ENCODE measurements at places on chromosomes 6 and 20. TPM values are rescaled to one million over a fixed set of nuclear protein-coding genes. Genes with fewer than 3 reads are reported as not detected.

Gene WFDC10B
- total RNA-seq, result not detected

DNA sequence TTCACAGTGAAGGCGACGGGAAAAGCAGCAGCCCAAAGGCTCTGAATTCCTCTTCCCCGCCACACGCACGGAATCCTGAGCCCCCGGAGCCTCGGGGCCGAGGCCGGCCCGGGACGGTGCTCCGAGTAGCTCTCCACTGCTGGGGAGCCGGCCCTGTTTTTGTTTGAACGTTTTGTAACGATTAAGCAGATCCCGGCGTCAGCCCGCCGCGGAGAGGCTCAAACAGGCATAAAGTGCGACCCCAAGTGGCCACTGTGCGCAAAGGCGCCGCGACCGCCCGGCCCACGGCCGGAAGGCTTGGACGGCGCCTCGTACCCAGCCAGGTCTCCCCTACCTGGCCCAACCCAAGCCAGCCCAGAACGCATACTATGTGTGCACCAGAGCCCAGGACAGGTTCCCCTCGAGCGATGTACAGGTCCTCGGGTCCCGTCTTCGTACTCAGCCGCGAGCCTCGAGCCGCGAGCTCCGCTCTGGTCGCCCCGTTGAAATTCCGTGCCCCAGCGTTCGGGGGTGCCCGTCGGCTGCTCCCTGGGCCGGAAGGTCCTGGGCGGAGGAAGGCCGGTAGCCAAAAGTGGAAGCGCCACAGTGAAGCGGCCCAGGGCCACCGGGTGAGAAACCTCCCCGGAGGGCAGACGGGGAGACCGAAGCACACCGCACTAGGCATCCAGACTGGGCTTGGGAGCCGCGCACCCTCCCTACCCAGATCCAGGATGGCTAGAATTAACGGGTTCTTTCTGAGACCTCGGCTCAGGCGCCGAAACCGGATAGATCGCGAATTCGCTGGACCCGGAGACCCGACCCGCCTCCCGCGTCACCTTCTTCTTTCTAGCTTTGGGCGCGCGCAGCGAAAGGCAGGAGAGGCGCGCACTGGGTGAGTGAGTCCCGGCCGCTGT, 1.2 kb upstream of the MAFB start:
- peaks cover 70% of the 10 kb centered on the region for H3K27me3 ChIP-seq
- H3K4me1 ChIP-seq, result peaks cover 19% of the 10 kb centered on the region
- H3K36me3 ChIP-seq, result no peaks in the 10 kb centered on the region
- no peak overlapping the region for H3K27ac ChIP-seq

GRCh38 chr6:117870486-117871242, 36.4 kb upstream of the SLC35F1 start:
- no peaks in the 10 kb centered on the region for H3K4me1 ChIP-seq
- no peaks in the 10 kb centered on the region for H3K36me3 ChIP-seq
- no peaks in the 10 kb centered on the region for H3K27me3 ChIP-seq
- DNase-seq, result no peak
- H3K27ac ChIP-seq, result no peak overlapping the region
- no peak overlapping the region for H3K4me3 ChIP-seq

Gene SCUBE3
- total RNA-seq, result not detected

DNA sequence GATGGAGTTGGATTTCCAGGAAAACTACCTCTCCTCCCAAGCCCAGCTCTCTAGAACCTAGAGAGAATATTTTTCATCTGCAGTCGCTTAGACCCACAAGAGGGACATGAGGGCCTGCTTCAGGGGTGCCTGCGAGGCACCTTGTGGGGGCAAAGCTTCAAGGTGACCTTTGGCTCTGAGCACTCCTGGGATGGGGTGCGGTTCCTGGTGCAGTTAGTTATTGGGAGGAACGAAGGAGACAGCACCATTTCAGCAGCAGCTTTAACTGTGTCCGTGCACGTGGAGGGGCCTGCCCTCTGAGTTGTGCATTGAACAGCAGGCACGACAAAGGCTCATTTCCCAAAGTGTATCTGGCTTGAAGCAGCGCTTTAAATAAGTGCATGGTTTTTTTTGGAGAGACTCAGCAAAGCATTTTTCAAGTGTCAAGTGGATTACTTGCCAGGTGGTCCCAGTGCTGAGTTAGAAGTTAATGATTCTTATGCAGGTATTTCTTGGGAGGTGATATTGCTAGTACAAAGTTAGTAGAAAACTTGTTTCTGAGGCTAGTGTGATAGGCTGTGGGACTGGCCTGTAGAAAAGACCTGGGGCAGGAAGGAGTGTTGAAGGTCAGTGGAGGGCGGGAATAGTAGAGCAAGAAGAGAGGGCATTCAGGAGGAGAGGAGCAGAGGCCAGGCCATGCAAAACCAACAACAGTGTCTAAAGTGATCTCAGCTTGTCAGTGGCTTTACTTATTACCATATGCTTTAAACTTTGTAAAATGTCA, 3.8 kb downstream of the IGF2R start:
- no peak overlapping the region for H3K4me3 ChIP-seq
- DNase-seq, result no peak
- H3K27me3 ChIP-seq, result no peaks in the 10 kb centered on the region
- peaks cover 66% of the 10 kb centered on the region for H3K4me1 ChIP-seq
- H3K36me3 ChIP-seq, result no peaks in the 10 kb centered on the region

DNA sequence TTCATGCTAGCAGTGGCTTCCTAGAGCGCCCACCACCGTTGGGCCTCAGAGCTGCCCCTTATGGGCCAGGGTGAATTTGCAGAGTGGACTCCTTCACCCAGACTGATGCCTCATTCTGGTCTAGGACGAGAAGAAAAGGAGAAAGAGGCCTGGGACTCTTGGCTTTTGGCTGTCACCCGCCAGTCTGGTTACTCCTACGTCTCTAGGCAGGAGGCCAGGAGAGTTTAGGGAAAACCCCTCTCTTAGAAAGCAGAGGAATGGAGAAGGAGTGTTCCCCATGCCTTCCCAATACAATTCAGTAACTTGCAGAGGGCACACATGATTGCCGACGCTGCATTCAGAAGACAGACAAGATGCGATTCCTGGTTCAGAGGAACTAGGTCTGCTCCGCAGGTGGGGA, 70.1 kb downstream of the CDC5L start:
- H3K4me3 ChIP-seq, result no peak overlapping the region
- H3K36me3 ChIP-seq, result no peaks in the 10 kb centered on the region
- no peak for DNase-seq
- H3K4me1 ChIP-seq, result no peaks in the 10 kb centered on the region

DNA sequence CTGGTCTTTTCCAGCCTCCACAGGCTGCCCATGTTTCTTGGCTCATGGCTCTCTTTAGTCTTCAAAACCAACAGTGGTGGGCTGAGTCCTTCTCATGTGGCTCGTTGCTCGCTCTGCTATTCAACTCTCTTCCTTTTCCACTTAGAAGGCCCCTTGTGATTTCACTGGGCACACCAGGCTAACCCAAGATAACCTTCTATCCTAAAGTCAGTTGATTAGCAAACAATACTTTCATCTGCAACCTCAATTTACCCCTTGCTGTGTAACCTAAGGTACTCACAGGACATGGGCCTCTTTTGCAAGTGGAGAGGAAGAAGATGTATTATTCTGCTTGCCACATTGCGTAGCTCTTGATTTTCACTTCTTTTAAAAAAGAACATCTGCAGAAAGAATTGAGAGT, 79.6 kb downstream of the UTRN start:
- DNase-seq, result no peak
- no peak overlapping the region for H3K27ac ChIP-seq
- peaks cover 26% of the 10 kb centered on the region for H3K4me1 ChIP-seq
- no peaks in the 10 kb centered on the region for H3K27me3 ChIP-seq
- H3K4me3 ChIP-seq, result no peak overlapping the region

DNA sequence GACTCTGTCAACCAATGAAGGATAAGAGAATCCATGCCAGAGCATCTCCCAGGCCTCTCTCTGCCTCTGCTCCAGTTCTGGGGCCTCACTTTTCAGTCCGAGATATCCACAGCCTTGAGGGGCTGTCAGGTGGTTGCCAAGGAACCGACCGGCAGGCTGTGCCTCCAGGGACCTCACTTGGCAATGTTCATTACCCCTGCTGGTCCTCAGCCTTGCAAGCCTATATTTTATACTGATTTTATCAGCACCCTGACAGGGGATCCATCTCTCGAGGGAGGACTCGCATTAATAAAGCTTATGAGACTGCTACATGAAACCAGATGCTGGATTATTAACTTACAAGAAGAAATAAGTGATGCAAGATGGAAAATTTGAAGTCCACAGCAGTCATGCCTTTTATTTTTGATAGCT, 39.9 kb downstream of the TMC2 start:
- no peak overlapping the region for H3K27ac ChIP-seq
- H3K4me3 ChIP-seq, result no peak overlapping the region
- H3K27me3 ChIP-seq, result peaks cover 24% of the 10 kb centered on the region
- no peaks in the 10 kb centered on the region for H3K4me1 ChIP-seq

- H3K4me3 ChIP-seq, result no peak overlapping the region
- no peaks in the 10 kb centered on the region for H3K36me3 ChIP-seq
- no peak for DNase-seq
These were observed 119.4 kb downstream of the SASH1 start for GRCh38 chr6:148461986-148462577.

- no peak overlapping the region for H3K4me3 ChIP-seq
- DNase-seq, result no peak
- no peaks in the 10 kb centered on the region for H3K27me3 ChIP-seq
These were observed 211.2 kb downstream of the LAMA2 start for GRCh38 chr6:129094147-129094546.

DNA sequence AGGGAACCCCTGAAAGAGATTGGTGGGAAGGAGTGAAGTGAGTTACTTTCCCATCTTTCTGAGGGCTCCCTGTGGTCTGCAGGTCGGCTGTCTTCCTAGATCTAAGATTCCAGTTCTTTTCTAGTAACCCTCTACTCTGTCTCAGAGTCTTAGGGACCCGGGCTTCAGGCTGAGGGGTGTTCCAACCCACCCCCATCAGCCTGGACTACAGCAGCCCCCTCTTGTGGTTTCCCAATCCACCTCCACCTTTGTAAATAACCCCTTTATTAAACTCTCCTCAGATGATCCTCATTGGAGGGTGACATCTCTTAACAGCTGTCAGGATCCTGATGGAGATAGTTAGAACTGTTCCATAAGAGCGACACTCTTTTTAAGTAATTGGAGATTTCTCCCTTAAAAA, 300.4 kb downstream of the LRFN2 start:
- peaks cover 7% of the 10 kb centered on the region for H3K27me3 ChIP-seq
- H3K36me3 ChIP-seq, result no peaks in the 10 kb centered on the region
- no peak overlapping the region for H3K4me3 ChIP-seq
- H3K27ac ChIP-seq, result no peak overlapping the region
- H3K4me1 ChIP-seq, result no peaks in the 10 kb centered on the region
- no peak for DNase-seq

GRCh38 chr20:17833036-17833674, 133.4 kb downstream of the BANF2 start:
- no peak overlapping the region for H3K4me3 ChIP-seq
- DNase-seq, result no peak
- H3K4me1 ChIP-seq, result no peaks in the 10 kb centered on the region

Gene ZC2HC1B
- not detected for total RNA-seq

Gene LYRM4
- 28.1 TPM for total RNA-seq

- no peak for DNase-seq
- no peak overlapping the region for H3K4me3 ChIP-seq
- peaks cover 18% of the 10 kb centered on the region for H3K27me3 ChIP-seq
- no peak overlapping the region for H3K27ac ChIP-seq
- H3K36me3 ChIP-seq, result no peaks in the 10 kb centered on the region
- H3K4me1 ChIP-seq, result peaks cover 14% of the 10 kb centered on the region
These were observed 4.0 kb upstream of the RIPPLY2 start for GRCh38 chr6:83849127-83849526.

Gene LAMP5
- total RNA-seq, result 0.11 TPM

DNA sequence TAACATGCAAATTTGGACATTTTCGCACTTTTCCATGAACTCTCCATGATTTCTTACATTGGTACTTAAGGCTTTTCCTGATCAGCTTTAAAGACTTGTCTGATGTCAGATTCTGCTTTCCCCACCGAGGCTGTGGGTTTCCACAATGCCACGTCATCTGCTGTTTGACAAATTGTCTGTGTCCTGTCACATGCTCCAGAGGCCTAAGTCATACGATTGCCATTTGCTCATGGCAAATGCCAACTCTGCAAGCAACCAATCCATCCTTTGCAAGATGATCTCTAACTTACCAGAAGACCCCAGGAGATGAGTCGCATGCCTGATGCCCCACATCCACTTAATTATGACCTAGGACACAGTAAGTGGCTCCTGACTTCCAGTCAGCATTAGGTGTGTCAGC, 556.5 kb downstream of the BMP2 start:
- no peaks in the 10 kb centered on the region for H3K27me3 ChIP-seq
- H3K27ac ChIP-seq, result no peak overlapping the region
- H3K36me3 ChIP-seq, result no peaks in the 10 kb centered on the region
- no peaks in the 10 kb centered on the region for H3K4me1 ChIP-seq
- DNase-seq, result no peak

- no peak overlapping the region for H3K27ac ChIP-seq
- H3K27me3 ChIP-seq, result peaks cover 27% of the 10 kb centered on the region
- H3K36me3 ChIP-seq, result no peaks in the 10 kb centered on the region
- H3K4me1 ChIP-seq, result peaks cover 7% of the 10 kb centered on the region
These were observed 44.2 kb upstream of the SNAP25 start for GRCh38 chr20:10174400-10174799.

Gene PRSS16
- 0.69 TPM for total RNA-seq

- peaks cover 94% of the 10 kb centered on the region for H3K36me3 ChIP-seq
- no peaks in the 10 kb centered on the region for H3K27me3 ChIP-seq
- H3K4me3 ChIP-seq, result no peak overlapping the region
- no peaks in the 10 kb centered on the region for H3K4me1 ChIP-seq
- no peak for DNase-seq
These were observed 75.4 kb downstream of the ELOVL5 start for GRCh38 chr6:53273370-53273769.

GRCh38 chr20:44644667-44645131, 6.8 kb downstream of the ADA start:
- no peaks in the 10 kb centered on the region for H3K27me3 ChIP-seq
- peak overlapping the region; percentile 81 for H3K27ac ChIP-seq
- peak; percentile 50 for DNase-seq

DNA sequence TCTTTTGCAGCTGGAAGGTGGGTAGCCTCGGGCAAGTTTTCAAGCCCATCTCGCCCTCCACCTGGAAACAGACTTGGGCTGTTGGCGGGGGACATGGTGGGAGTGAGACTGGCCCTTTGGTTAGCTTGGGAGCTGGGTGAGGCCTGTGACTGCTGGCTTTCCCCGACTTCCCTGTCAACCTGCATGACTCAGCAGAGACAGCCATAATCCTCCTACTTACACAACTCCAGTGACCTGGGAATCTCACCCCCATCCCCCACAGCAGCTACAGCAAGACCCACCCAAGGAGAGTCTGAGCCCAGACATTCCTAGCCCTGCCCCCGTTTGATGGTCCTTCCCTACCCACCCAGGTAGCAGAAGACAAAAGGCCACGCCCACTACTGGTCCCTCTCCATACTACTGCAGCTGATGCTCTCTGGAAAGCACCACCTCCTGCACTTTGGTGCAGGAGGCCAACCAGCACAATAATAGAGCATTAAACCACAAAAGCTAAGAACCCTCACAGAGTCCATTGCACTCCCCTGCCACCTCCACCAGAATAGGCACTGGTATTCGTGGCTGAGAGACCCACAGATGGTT, 188.4 kb downstream of the TRDN start:
- no peaks in the 10 kb centered on the region for H3K27me3 ChIP-seq
- DNase-seq, result no peak
- H3K36me3 ChIP-seq, result no peaks in the 10 kb centered on the region

Measured in CD4-positive, alpha-beta T cell (primary cell).